ENCODE measurements at places on chromosomes 2 and 18. TPM values are rescaled to one million over a fixed set of nuclear protein-coding genes. Genes with fewer than 3 reads are reported as not detected.

DNA sequence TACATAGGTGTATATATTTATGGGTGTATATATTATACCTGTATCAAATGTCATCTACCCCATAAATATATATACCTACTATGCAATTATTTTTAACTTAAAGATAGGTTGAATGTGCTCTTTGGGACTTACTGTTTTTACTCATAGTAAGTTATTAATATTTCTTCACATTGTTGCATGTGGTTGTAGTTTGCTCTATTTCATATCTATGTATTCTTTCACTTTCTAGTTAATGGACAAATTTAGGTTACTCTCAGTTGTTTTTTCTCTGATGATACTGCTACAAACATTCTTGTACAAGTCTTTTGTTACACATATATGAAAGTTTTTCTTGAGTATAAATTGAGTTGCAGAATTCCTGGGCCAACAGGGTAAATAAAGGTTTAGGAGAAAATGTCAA is 601.8 kb upstream of the ID2 start:
- no peak for DNase-seq

GRCh38 chr2:211203986-211204385 is 647.6 kb downstream of the CPS1 start:
- DNase-seq = no peak

CPLX4 gene
- not detected for total RNA-seq

- peak; percentile 64 for DNase-seq
Measured at GRCh38 chr2:64522843-64523428, 1.2 kb upstream of the AFTPH start.

NCKAP5 gene
- not detected for total RNA-seq

CD28 gene
- total RNA-seq = 0.24 TPM

SERPINB13 gene
- not detected for total RNA-seq

MTIF2 gene
- 55.0 TPM for total RNA-seq

GRCh38 chr2:98020992-98021713 is 25.4 kb upstream of the TMEM131 start:
- no peak for DNase-seq

DNA sequence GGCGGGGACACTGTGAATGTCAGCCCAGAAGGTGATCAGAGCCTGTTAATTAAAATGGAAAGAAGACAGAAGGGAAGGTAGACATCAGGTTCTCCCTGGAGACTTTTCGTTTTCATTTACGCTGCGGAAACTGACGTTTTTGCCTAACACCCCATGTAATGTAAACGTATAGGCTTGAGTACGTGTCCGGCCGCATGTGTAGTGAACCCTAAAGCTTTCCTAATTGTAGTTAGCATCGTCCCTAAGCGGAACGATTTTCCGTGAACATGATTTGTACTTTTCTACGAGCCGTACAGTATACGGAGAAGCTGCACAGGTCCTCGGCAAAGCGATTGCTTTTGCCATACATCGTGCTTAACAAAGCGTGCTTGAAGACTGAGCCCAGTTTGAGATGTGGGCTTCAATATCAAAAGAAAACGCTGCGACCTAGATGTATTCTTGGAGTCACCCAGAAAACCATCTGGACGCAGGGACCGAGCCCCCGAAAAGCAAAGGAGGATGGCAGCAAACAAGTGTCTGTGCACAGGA is 284 bp downstream of the TIMM21 start:
- no peak for DNase-seq

GPC1 gene
- 78.1 TPM for total RNA-seq

- no peak for DNase-seq
Measured at GRCh38 chr2:15445891-15446562, 115.1 kb downstream of the NBAS start.

POMC gene
- total RNA-seq = not detected

ADAM17 gene
- 26.2 TPM for total RNA-seq

- no peak for DNase-seq
Measured at GRCh38 chr2:240875228-240876034, 6.8 kb downstream of the AGXT start.

DNA sequence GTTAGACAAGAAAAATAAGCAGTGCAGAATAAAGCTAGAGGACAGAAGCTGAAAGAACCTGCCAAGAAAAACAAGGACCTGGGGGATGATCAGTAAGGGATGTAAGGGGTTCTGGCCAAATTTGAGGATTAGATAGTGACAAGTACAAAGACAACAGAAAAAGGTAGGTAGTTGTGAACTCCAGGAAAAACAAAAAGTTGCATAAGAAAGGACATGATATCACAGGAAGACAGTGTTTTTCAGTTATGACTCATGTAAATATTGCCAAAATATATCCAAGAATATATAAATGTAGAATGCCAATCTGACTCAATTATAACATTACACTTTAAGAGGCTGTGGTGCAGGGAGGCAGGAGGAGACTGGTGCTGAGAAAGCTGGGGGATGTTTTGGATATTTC is 209.8 kb upstream of the SH3BP4 start:
- DNase-seq = no peak

DNA sequence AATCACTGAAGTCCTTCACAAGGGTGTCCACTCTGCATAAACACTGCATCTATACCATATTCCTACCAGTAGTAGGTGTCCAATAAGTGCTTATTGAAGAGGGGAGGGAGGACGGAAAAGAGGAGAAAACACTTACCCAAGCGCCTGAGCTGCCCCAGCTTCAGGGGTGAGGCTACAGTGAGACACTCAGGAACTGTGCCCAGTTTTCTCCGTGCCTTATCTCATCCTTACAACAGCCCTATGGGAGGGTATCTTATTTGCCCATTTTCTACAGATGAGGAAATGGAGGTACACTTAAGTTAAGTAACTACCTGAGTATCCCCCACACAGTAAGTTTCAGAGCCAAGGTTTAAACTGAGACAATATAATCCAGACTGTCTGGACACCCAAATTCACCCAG is 41.5 kb downstream of the RNF152 start:
- DNase-seq = no peak

- DNase-seq = no peak
Measured at GRCh38 chr2:224999754-225000153, 42.5 kb downstream of the DOCK10 start.

NCK2 gene
- total RNA-seq = 50.5 TPM

- DNase-seq = peak; percentile 36
Measured at GRCh38 chr2:147482916-147483669, 361.7 kb upstream of the ACVR2A start.

DNA sequence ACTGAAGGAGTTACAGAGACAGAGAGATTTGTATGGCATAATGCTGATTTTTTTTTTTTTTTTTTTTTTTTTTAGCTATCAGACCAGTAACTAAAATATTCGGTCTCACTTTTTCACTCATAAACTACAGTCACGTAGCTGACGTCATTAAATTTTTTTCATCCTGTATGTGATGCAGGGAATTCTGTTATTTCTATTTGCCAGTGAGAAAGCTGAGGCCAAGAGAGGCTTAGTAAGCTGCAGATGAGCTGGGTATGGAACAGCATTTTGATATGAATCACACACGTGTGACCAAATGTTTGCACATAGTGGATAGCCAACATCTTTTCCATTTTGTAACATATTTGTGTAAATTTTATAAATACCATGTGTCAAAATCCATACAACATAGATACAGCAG is 79.1 kb upstream of the EPB41L3 start:
- DNase-seq = no peak

- DNase-seq = no peak
Measured at GRCh38 chr2:220191031-220191430, 563.6 kb downstream of the SLC4A3 start.

- DNase-seq = no peak
Measured at GRCh38 chr18:78777992-78778391, 201.6 kb upstream of the SALL3 start.

DNA sequence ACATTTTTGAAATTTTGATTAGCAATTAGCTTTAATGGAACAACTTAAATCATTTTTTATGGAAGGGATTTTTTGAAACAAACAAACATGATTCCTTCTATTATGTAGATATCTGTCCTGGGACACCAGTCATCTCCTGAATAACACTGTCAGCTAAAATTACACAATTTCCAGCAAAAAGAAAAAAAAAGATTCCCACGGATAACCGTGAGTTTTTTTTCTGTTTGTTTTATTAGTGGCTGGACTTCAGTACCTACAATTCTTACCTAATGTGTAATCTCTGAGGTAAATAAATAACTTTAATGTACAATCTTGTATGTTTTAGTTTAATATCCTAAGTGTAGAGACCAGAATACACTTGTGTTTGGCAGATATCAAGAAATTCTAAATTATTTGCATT is 126.6 kb upstream of the KYNU start:
- DNase-seq = no peak

GPR75 gene
- total RNA-seq = 4.5 TPM

Data from SJCRH30 (cell line).